Osteoblast (primary cell): ENCODE measurements at places on chromosomes 7 and 10. TPM values are rescaled to one million over a fixed set of nuclear protein-coding genes. Genes with fewer than 3 reads are reported as not detected.

DNA sequence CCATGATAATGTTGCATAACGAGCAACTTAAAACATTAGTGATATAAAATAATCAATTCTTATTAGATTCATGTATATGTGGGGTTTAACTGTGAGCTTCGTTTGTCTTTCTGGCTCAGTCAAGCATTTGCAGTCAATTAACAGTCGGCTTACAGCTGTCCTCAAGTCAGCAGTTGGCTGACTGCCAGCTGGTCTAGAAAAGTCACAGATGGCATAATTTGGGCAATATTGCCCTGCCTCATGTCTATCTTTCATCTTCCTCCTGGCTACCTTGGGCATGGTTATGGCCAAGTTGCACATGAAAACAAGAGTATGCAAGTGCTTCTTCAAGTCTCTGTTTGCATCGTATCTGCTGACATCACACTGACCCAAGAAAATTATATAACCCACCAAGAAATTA is 186.1 kb upstream of the ZWINT start:
- H3K27me3 ChIP-seq = no peaks in the 10 kb centered on the region
- DNase-seq = no peak
- no peaks in the 10 kb centered on the region for H3K36me3 ChIP-seq
- H3K4me3 ChIP-seq = no peak overlapping the region
- H3K4me1 ChIP-seq = no peaks in the 10 kb centered on the region
- no peak overlapping the region for H3K27ac ChIP-seq

- no peak for DNase-seq
- H3K27me3 ChIP-seq = no peaks in the 10 kb centered on the region
- no peak overlapping the region for H3K4me3 ChIP-seq
Observed at GRCh38 chr7:133022661-133023060, 59.2 kb downstream of the CHCHD3 start.

GRCh38 chr7:29748286-29749099 is 57.8 kb upstream of the WIPF3 start:
- H3K27ac ChIP-seq = no peak overlapping the region
- H3K4me3 ChIP-seq = no peak overlapping the region
- H3K27me3 ChIP-seq = no peaks in the 10 kb centered on the region
- no peak for DNase-seq
- H3K36me3 ChIP-seq = no peaks in the 10 kb centered on the region

Gene SLC26A5
- not detected in 2 replicates for total RNA-seq

GRCh38 chr10:106935978-106936451 is 228.5 kb downstream of the SORCS1 start:
- H3K4me3 ChIP-seq = no peak overlapping the region
- no peaks in the 10 kb centered on the region for H3K4me1 ChIP-seq
- H3K27me3 ChIP-seq = no peaks in the 10 kb centered on the region

Gene HOXA10
- 32.1 and 43.1 TPM in 2 replicates for total RNA-seq

Gene ODAD2
- total RNA-seq = 0.59 and 0.72 TPM in 2 replicates

Gene TMEM213
- total RNA-seq = not detected in 2 replicates

- H3K27ac ChIP-seq = no peak overlapping the region
- no peaks in the 10 kb centered on the region for H3K36me3 ChIP-seq
- H3K27me3 ChIP-seq = peaks cover 8% of the 10 kb centered on the region
- H3K4me3 ChIP-seq = no peak overlapping the region
- H3K4me1 ChIP-seq = no peaks in the 10 kb centered on the region
Observed at GRCh38 chr10:5511885-5512280, 12.5 kb upstream of the CALML5 start.

DNA sequence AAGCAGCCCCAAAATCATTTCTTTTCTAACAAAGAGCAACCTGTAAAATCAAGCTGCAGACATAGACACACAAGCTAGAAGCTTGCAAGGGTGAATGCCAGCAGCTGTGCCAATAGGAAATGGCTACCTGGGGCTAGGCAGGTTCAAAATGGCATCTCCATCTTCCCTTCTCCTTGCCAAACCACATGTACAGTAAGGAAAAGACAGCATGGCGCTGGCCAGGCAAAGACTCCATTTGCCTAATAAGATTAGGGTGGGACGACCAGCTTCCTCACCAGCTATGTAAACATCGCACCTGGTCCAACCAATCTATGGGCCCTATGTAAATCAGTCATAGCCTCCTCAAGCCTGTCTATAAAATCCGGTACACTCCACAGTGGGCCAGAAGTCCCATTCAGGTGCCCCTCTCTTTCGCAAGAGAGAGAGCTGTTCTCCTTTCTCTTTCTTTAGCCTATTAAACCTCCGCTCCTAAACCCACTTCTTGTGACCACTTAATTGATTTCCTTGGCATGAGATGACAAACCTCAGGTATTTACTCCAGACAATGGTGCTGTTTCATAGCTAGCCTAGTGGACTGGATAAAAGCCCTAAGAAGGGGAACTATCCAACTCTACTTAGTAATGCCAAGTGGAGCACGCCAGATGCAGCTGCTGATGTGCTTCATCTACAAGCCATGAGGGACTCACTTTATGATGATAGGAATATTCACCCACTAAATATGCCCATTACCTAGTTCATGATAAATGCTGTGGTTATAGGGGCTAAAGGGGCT is 44.1 kb downstream of the HTR7 start:
- no peaks in the 10 kb centered on the region for H3K4me1 ChIP-seq
- no peaks in the 10 kb centered on the region for H3K27me3 ChIP-seq
- no peak for DNase-seq
- no peak overlapping the region for H3K27ac ChIP-seq
- no peaks in the 10 kb centered on the region for H3K36me3 ChIP-seq

DNA sequence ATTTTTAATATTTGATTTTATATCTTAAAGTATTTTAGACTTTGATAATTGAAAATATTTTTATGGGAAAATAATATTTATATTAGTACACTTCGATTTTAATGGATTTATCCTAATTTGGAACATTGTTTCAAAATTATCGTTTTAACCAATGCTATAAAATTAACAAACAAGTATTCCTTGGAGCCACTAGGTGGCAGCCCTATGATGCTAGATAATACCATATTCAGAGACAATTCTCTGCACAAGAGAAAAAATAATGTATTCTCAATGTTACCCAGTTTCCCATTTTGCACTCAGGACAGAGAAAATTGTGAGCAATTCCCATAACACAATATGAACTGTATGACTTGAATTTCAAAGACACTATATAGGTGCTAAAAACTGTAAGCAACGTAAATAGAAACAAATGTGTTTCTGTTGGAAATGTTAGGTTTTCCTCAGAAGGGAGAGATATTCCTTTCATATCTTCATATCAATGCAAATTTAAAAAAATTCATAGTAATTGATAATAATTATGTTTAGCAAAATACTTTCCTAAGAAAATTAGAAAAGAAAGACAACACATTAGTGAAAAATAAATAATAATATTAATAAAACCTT is 237.8 kb downstream of the SEMA3E start:
- no peaks in the 10 kb centered on the region for H3K36me3 ChIP-seq
- no peaks in the 10 kb centered on the region for H3K4me1 ChIP-seq
- no peak overlapping the region for H3K4me3 ChIP-seq
- no peak overlapping the region for H3K27ac ChIP-seq
- H3K27me3 ChIP-seq = no peaks in the 10 kb centered on the region

DNA sequence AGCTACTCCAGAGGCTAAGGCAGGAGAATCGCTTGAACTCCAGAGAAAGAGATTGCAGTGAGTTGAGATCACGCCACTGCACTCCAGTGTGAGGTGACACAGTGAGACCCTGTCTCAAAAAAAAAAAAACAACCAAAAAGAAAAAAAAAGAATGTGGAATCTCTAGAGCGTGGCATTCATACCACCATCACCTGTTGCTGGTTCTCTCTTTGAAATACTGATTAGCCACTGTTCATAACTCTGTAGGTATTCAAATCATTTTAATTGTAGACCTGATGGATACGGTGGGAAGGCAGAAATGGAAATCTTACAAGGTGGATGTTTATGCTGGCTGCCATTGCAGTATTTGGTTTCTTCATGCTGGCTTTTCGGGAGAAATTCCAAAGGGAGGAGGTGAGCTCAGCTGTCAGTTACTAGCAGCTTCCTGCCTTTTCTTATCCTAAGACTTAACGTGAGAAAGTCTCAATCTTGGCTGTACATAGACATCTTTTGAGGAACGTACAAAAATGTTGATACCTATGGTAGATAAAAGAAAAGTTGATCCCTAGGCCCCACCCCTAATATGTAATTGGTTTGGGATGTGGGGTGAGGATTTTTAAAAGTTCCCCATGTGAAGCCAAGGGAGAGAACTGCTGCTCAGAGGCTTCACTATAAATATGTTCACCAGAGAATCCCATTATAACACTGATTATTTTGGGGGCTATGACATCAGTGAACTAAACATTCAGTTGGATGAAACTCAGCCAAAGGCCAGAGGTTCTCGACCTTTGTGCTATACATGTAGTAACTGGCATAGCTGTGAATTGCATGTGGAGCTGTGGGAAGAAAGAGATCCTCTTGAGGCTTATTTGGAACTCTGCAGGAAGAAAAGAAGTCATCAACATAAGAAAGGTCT is 26.9 kb upstream of the MKLN1 start:
- H3K36me3 ChIP-seq = no peaks in the 10 kb centered on the region
- no peaks in the 10 kb centered on the region for H3K4me1 ChIP-seq
- H3K27ac ChIP-seq = no peak overlapping the region
- H3K4me3 ChIP-seq = no peak overlapping the region

GRCh38 chr10:90920986-90921666 is at the start of gene ANKRD1:
Gene ANKRD1, minus strand, starts transcription at chr10:90921087. Its CDS starts 60 bp downstream, at chr10:90921027.
- DNase-seq = peak; percentile 75
- peak within 1 kb of the TSS; percentile 49 for H3K4me3 ChIP-seq
- peaks cover 10% of the 10 kb centered on the region for H3K36me3 ChIP-seq
- no peaks in the 10 kb centered on the region for H3K27me3 ChIP-seq
- H3K27ac ChIP-seq = peak within 1 kb of the TSS; percentile 73

- DNase-seq = peak; percentile 91
- no peaks in the 10 kb centered on the region for H3K36me3 ChIP-seq
- H3K27me3 ChIP-seq = peaks cover 20% of the 10 kb centered on the region
- no peaks in the 10 kb centered on the region for H3K4me1 ChIP-seq
- no peak overlapping the region for H3K4me3 ChIP-seq
- no peak overlapping the region for H3K27ac ChIP-seq
Observed at GRCh38 chr10:97827702-97828291, 21.8 kb upstream of the GOLGA7B start.

Gene HOXA6
- total RNA-seq = 5.0 and 7.6 TPM in 2 replicates

- no peak for DNase-seq
- peaks cover 2% of the 10 kb centered on the region for H3K4me1 ChIP-seq
- no peaks in the 10 kb centered on the region for H3K36me3 ChIP-seq
Observed at GRCh38 chr10:127215866-127216265, 19.5 kb upstream of the INSYN2A start.

DNA sequence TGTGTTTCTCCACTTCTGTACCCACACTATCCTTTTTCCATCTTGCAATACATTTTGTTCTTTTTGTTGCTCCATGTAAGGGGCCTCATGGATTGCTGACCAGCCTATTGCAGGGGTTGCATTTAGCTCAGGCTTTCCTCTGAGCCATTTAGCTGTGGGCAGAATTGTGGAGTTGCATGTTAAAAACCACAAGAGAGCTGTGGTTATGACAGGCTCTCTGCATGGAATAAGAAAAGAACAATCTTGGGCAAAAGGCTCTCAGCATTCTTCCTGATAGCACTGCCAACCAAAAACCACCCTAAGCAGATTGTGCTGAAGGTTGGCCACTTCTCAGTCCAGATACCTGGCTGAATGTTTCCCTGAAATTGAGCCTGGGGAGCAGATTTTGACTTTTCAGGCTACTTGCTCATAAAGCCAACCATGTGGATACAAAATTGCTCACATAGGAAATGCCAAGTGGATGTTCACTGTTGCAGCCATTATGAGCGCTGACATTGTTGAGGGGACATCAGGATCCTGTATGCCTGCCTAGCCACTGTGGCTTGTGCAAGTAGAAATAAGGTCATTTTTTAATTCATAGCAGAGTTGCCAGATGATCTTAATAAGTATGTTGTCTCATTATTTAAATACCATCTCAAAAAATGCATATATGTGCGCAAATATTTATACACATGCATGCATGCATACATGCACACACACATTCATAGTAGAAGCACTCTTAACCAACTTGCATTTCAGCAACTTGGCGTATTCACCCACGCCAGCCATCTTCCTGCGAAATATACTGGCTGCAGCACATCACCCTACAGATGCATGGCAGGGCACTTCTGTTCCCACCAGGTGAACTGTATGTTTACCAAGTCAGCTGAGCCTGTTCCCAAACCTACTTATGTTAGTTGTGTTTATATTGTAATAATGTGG is 695.4 kb downstream of the LRMDA start:
- DNase-seq = no peak
- no peak overlapping the region for H3K27ac ChIP-seq
- H3K4me3 ChIP-seq = no peak overlapping the region
- H3K36me3 ChIP-seq = no peaks in the 10 kb centered on the region
- H3K27me3 ChIP-seq = no peaks in the 10 kb centered on the region

Gene ZNF438
- total RNA-seq = 4.3 and 5.0 TPM in 2 replicates

Gene CYP2C19
- total RNA-seq = not detected in 2 replicates
